ENCODE measurements at places on chromosomes 7 and 10.

DNA sequence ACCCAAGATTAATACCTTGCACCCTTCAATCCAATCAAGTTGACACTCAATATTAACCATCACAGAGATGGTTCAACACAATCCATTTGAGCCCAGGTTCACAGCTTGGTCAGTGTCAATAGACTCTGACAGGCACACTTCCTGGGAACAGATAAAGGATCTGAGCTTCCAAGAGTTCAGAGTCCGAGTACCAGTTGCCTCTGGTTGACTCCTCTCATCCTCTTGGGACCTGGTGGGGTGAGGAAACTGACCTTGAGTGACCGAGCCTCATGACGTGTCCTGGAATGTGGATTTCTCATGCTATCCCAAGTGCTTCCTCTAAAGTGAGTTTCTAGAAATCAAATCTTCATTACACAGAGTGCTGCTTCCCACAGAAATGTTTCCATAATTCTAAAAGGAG is 162.0 kb downstream of the CYP26A1 start:
- no peak overlapping the region for H3K4me3 ChIP-seq
- H3K27ac ChIP-seq: no peak overlapping the region
- DNase-seq: no peak
- no peaks in the 10 kb centered on the region for H3K36me3 ChIP-seq
- H3K27me3 ChIP-seq: no peaks in the 10 kb centered on the region

DNA sequence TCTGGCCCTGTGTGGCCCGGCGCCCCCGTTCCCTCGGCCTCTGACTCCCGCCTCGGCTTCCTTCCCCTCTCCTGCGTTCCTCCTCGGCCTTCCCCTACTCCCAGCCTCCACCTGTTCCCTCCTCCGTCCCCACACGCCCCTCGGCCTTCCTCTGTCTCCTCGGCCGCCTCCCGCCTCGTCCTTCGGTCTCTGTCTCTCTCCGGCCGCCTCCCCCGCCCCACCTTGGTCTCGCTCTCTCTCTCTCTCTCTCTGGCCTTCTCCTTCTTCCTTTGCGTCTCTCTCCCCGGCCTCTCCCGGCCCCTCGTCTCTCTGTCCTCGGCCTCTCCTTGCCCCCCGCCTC is 588 bp downstream of the GET4 start:
- peaks cover 86% of the 10 kb centered on the region for H3K4me1 ChIP-seq
- H3K36me3 ChIP-seq: peaks cover 29% of the 10 kb centered on the region
- DNase-seq: no peak

DNA sequence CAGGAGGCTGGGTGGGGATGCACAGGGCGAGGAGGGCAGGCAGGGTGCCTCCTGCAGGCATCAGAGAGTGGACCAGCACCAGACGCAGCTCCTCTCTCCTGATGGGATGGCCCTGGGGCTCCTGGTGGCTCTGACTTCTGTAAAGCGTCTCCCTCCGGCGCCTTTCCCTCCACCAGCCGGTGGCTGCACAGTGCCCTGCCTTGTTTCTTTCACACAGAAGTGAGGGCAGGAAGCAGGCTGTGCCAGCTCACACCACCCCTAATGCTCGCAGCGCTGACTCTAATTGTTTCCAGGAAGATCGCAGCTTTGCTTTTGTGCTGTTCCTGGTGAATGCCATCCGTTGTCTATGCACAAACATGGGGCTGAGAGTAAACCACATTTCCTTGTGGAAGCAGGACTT is 152.3 kb upstream of the LANCL2 start:
- no peaks in the 10 kb centered on the region for H3K27me3 ChIP-seq
- no peak for DNase-seq
- H3K4me3 ChIP-seq: no peak overlapping the region

GRCh38 chr7:120947980-120948379 is 2.6 kb upstream of the ING3 start:
- peaks cover 31% of the 10 kb centered on the region for H3K4me1 ChIP-seq
- no peaks in the 10 kb centered on the region for H3K27me3 ChIP-seq
- H3K27ac ChIP-seq: no peak overlapping the region
- no peak for DNase-seq
- H3K4me3 ChIP-seq: no peak overlapping the region

GRCh38 chr7:149524394-149524793 is 26.8 kb upstream of the ZNF746 start:
- H3K27me3 ChIP-seq: no peaks in the 10 kb centered on the region
- H3K36me3 ChIP-seq: no peaks in the 10 kb centered on the region
- H3K4me3 ChIP-seq: no peak overlapping the region
- no peak overlapping the region for H3K27ac ChIP-seq
- no peak for DNase-seq
